ENCODE measurements at places on chromosomes 12 and 14.

DNA sequence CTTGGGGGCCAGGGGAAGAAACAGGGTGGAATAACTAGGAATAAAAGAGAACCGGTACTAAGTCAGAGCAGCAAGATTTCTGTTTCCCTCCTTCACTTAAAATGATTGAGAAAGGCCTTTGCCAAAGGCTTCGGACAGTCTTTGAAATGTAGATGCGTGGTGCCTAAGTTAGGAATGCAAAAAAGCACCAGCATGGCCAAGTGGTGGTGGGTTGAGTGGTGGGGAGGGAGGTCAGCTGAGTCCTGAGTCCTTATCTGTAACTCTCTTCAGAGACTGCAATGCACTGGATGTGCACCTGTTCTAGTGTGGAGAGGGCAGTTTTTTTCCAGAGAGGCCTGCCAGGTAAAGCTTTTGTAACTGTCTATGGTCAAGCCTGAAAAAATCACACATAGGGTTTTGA lies 919.9 kb downstream of the FSCB start:
- DNase-seq, result no peak

DNA sequence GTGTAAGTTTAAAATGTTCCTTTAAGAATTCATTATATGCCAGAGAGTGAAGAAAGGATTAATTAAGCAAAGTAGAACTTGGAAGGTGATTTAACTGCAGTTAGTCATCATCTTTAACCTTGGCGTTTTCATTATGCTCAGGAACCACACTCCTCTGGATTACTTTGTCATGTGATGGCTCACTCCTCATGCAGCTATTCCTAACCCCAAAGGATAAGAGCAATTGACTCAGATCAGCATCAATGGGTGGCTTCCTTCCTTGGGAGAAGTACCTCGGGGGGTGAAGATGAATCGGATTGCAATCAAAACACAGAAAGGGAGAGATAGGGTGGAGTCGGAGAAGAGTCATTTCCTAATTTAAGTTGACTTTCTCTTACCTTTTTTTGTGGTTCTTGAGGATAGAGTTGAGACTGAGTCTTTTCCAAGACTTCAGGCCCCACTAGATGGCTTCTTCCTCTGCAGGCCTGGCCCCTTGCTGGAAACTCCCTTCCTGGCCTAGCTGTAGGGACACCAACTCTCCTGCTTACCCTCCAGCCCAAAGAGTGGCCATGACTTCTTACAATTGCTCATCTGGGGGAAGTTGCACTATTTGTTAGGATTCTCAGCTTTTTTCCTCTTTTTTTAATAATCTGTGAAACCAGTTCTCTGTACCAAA lies 238.6 kb upstream of the DDHD1 start:
- DNase-seq, result no peak

GRCh38 chr14:50928002-50928635 lies 16.2 kb downstream of the PYGL start:
- DNase-seq, result no peak

GRCh38 chr14:61887628-61888027 lies 125.4 kb downstream of the SNAPC1 start:
- no peak for DNase-seq

DNA sequence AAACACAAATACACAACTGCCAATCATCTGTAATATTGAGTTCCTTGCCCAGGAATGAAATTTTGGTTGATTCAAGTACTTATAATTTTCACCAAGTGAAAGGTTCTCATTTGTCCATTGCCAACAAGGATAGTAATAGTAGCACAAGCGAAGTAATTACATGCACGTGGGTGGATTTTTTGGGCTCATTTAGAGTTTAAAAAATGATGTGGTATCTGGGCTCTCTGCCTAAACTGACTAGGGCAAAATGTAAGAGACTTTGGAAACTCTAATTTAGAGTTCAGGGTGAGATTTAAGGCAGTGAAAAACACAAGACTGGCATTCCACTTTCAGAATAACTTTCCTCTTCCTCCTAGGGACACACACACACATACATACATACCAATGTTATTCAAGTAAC lies 111.7 kb downstream of the MYRFL start:
- no peak for DNase-seq

GRCh38 chr12:77785211-77785610 lies 45.5 kb upstream of the NAV3 start:
- DNase-seq, result no peak

- DNase-seq, result no peak
Measured at GRCh38 chr14:95220663-95221231, 63.4 kb upstream of the DICER1 start.

DNA sequence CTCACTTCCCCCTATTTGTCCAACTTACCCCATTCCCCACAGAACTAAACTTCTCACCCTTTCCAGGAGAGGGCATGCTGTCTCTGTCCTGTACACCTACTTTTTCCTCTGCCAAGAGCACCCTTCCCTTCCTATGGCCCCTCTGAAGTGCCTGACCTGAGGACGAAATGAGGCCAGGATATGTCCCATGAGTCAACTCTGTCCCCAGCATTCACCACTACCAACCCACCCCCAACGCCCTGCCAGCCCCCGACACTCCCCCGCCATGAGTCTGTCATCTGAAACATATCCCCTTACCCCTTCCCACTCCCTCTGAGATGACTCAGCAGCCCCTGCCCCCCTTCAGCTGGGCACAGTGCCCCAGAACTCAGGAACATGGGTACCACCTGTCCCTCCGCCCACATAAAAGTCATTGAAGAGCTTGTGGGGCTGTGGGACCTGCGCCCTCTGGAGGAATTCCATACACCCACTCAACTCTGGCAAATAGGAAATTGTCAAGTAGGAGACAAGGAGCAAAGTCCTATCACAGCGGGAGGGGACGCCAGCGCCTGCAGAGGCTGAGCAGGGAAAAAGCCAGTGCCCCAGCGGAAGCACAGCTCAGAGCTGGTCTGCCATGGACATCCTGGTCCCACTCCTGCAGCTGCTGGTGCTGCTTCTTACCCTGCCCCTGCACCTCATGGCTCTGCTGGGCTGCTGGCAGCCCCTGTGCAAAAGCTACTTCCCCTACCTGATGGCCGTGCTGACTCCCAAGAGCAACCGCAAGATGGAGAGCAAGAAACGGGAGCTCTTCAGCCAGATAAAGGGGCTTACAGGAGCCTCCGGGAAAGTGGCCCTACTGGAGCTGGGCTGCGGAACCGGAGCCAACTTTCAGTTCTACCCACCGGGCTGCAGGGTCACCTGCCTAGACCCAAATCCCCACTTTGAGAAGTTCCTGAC lies 26.3 kb downstream of the ITGA7 start:
- DNase-seq, result peak; percentile 97

DNA sequence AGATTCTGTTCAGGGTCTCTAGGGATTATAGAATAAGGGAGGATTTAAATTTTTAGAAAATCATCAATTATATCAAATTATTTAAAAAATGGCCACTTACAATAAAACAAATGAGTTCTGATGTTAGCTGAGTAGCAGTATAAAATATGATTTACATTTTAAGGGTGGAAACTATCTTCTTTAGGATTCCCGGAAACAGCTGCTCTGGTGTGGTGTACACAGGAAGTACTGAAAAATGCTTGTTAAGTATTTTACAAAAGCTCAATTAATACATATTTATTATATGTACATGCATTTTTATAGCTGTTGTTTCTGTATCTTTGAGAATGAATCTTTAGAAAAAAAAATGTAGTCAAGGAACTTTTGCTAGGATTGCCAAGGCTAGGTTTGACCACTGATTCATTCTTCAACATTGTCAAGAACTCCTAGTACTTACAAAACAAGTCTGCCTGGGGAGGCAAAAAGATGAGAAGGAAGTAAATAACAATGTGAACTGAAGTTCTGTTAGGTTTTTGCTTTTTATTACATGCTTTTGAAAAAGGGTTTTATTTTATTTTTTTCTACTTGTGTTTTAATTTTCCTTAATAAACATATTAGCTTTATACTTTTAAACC lies 48.0 kb downstream of the ARF6 start:
- DNase-seq, result no peak

DNA sequence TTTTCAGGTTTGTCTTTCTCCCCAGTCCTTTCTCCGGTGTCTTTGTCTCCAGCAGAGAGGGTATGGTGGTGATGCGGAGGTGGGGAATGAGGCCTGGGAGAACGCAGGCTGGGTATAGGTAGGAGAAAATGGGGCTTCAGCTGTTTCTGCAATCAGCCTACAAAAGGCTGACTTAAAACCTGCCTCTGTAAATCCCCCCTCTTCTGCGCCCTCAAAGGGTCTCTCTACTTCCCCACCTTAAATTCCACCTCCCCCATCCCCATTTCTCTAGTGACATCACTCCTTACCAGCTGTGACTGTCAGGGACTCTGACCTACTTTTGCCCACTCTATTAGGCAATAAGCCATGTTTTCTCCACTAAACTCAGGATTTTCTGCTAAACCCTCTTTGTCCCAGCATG lies 8.1 kb upstream of the RIMKLB start:
- no peak for DNase-seq

- no peak for DNase-seq
Measured at GRCh38 chr12:92472201-92472600, 230.6 kb upstream of the PLEKHG7 start.

- no peak for DNase-seq
Measured at GRCh38 chr12:103600967-103601728, 14.1 kb downstream of the STAB2 start.

DNA sequence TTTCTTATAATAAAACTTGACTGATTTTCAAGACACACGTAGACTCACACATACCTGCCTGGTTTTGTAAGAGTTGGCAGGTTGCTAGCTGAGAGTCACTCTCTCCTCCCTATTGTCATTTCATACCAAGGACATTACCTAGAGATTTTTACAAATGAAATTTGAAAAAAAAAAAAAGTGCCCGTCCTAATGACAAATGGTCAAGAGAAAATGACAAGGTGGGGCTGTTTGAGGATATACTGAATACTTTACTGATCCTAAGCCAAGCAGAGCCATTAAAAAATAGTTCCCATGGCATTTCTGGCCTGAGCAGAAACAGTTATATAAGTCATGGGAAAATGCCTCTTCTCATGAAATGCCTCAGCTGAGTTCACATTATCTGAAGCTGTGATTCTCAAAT lies 150.2 kb downstream of the DYRK2 start:
- no peak for DNase-seq

- DNase-seq, result peak; percentile 62
Measured at GRCh38 chr14:63672417-63673180, 30.9 kb upstream of the WDR89 start.

DNA sequence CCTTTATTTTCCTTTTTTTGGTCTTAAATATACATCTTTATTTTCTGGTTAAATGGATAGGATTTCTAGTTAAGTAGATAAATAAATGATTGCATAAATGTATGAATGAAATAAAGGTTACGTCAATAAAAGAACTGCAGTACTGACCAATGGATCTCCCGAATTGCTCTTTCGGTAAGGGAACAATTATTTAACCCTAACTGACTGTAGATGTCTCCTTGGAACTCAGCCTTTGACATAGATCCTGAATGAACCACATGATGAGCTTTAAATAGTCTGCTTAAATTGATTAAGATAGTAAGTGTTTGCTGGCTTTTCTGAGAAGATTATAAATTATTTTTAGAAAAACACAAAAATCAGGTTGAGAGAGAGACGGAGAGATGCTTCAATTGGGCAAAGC lies 391.0 kb upstream of the SYT1 start:
- DNase-seq, result no peak

- no peak for DNase-seq
Measured at GRCh38 chr14:59474172-59474571, 9.0 kb upstream of the GPR135 start.

GRCh38 chr14:97206916-97207315 lies 409.7 kb downstream of the VRK1 start:
- DNase-seq, result no peak

DNA sequence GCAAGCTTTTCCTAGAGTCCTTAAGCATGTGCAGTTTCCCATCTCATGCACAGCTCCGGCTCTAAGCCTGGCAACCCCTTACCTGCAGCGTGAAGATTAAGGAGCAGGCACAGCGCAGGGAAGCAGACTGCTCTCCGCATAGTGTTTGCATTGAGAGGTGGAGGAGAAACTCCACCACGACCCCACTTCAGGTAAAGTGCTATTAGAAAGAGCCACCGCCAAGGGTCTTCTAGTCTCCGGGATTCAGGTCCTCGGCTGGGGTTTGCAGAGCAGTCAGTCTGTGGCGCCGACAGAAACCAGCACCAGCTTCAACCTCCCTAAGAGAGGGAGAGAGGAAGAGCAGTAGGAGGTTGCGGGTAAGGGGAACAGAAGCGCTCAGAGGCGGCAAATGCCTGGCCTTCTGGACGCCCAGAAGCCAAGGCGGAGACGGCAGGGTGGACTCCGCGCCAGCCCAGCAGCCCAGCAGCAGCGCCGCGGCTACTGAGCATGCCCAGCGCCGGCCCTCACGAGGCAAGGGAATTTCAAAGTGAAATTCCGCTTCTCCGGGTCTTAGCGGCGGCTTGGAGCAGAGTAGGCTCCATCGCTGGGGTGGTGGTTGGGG lies at the start of gene PTPRR:
PTPRR (minus strand) TSS at position 488 of the 601 bp plus-strand sequence; CDS start at position 140, 348 bp downstream.
- no peak for DNase-seq

- DNase-seq, result no peak
Measured at GRCh38 chr12:10154145-10154496, 17.8 kb downstream of the OLR1 start.

- no peak for DNase-seq
Measured at GRCh38 chr12:88630561-88630960, 50.3 kb upstream of the KITLG start.

- DNase-seq, result no peak
Measured at GRCh38 chr14:75542588-75543091, 20.4 kb downstream of the BATF start.

DNA sequence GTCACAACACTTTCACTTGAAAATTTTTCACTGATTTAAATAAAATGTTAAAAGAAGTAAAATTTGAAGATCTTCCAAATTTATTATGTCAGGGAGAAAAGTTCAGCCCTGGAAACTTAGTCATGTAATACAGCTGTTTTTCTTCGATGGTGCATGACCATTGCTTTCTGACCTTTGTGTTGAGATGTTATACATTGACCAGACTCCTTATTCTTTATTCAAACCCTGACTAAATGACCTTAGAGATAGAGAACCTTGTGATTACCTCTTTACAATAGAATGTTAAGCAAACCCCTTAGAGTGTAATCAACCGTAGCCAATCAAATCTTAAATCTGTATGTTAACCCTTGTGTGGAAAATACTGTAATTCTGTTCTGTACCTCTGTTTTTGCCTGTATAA lies 34.5 kb downstream of the PLCZ1 start:
- peak; percentile 68 for DNase-seq

- peak; percentile 45 for DNase-seq
Measured at GRCh38 chr12:65756956-65757511, 67.2 kb upstream of the HMGA2 start.

DNA sequence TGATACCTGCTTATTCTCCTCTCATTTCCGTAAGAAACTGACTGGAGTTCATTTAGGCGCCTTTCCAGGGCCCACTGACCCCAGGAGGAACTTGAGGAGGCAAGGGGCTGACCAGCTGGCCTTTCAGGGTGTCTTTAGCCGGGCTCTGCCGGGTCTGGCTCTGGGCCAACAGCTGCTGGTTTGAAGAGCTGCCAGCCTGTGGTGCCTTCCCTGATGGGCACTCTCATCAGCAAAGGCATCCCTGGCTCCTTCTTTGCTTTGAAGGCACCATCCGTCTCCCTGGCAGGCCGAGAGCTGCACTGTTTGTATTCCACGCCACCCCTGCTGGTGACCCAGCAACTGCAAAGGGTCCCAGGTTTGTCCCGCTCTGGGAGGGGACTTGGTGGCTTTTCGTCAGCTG lies 42.0 kb downstream of the IQSEC3 start:
- peak; percentile 54 for DNase-seq

GRCh38 chr12:54258201-54258681 lies 21.7 kb downstream of the CBX5 start:
- peak; percentile 26 for DNase-seq

Measured in ACHN (cell line).